ENCODE measurements at places on chromosomes 12 and 14.

- DNase-seq = no peak
Measured at GRCh38 chr12:132689227-132689626, 1.8 kb downstream of the PXMP2 start.

GRCh38 chr12:122908915-122909314, 13.0 kb upstream of the VPS37B start:
- DNase-seq = no peak

DNA sequence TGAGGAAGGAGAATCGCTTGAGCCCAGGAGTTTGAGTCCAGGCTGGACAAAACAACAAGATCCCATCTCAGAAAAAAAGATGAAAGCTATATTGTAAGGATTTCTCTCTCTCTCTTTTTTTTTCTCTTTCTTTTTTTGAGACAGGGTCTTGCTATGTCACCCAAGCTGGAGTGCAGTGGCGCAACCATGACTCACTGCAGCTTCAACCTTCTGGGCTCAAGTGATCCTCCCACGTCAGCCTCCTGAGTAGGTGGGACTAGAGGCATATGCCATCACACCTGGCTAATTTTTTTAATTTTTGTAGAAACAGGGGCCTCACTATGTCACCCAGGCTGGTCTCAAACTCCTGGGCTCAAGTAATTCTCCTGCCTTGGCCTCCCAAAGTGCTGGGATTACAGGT, 5.8 kb upstream of the MRPL42 start:
- DNase-seq = no peak

- no peak for DNase-seq
Measured at GRCh38 chr14:93955850-93956481, 20.4 kb downstream of the ASB2 start.

- no peak for DNase-seq
Measured at GRCh38 chr12:42135259-42135814, 9.3 kb downstream of the GXYLT1 start.

DNA sequence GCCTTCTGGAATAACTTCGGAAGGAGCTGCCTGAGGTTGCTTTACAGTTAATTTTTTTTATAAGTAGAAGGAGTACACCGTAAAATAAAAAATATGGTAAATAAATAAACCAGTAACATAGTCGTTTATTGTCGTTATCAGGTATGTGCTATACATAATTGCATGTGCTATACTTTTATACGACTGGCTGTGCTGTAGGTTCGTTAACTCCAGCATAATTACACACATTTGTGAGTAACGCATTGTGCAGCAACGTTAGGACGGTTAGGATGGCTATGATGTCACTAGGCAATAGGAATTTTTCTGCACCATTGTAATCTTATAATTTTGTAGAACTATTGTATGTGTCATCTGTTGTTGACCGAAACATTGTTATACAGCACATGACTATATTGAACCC, 8.5 kb downstream of the EXD2 start:
- no peak for DNase-seq

DNA sequence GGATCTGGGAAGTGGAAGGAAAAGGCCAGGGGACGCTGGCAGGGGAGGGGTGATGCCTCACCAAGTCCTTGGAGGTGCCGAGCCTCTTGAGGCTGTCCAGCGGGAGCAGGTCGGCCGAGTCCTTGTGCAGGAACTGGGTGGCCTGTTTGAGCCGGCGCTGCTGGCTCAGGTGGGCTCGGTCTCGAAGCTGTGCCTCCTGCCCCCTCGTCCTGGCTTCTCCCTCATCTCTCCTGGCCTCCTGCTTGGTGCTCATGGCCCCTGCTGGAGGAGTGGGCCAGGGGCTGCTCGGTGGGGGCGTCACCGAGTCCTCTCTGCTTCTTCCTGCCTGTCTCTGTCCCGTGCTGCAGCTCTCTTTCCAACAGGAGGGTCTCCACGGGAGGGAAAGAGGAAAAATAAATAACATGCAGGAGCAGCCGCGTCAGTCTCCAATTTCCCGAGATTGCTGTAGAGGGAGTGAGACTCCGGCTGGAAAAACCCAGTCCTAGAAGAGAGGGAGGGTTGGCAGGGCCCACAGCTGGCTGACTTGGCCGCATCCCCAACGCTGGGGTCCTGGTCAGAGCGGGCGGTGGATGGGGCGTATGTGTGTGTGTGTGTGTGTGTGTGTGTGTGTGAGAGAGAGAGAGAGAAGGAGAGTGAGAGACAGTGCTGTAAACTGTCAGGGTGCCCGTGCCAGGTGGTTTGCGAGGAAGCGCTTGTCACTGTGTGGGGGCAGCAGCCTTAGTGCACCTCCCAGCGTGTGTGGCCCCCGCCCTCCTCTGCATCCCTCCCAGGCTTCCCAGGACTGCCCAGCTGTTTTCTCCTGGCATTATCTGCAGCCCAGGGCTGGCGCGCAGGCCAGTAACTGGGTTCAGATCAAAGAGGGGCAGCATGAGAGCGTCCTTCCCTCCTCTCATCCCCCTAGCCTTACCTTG, at the start of gene NRIP2:
TSS of gene NRIP2 (minus strand) at position 455 of the 911 bp plus-strand sequence. CDS start at position 403, 52 bp downstream.
- DNase-seq = peak; percentile 82

DNA sequence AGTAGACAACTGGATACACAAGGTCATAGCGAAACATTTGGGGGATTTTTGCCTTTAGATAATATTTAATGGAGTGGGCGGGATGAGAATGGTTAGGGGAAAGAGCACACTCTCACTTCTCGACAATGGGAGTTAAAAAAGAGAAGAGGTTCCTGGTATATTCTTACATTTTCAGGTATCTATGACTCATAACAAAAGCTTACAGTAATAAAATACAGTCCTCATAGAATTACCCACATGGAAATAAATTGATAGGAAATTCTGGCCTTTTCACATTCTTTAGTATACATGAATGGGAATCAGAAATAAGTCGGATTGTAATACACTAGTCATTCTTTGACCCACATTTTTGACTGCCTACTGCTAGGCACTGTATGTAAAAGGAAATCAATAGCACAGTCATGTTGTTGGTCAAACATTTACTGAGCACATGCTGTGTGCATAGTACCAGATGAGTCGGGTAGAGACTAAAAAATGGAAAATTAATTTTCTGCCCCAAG, 8.2 kb upstream of the CRADD start:
- DNase-seq = no peak

DNA sequence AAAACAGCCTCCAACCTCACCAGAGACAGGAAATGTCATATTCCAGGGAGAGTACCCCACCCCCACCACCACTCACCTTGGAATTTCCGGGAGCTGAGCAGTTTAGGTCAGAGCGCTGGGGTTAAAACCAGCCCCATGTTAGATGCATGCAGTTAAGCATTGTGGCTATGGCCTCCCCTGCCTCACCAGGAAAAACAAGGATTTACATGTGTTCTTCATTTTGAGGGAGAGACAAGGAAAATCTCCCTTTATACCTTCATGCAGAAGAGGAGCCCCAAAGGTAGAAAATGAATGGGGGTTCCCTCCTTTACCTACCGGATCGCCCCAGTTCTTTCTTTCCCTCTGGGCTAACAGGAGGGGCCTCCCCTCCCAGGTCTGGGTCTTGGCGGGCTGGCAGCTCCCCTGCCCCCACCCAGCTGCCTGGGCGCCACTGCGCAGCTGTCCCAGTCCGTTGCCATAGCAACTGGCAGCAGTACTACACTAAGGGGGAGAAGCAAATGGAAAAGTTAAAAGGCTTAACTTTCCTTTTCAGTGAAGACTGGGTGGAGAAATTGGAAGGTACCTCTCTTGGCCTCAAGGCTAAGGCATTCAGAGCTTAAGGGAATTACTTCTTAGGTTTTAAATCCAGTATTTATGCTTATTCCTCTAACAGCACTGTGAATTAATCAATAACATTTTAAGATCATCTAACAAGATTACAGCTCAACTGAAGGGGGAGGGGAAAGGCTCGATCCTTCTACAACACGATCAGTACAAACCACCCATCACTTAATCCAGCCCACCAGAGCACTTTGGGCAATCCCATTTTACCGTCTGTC, 20.5 kb downstream of the CBX5 start:
- peak; percentile 94 for DNase-seq

GRCh38 chr12:59646636-59647035, 50.8 kb downstream of the SLC16A7 start:
- no peak for DNase-seq

DNA sequence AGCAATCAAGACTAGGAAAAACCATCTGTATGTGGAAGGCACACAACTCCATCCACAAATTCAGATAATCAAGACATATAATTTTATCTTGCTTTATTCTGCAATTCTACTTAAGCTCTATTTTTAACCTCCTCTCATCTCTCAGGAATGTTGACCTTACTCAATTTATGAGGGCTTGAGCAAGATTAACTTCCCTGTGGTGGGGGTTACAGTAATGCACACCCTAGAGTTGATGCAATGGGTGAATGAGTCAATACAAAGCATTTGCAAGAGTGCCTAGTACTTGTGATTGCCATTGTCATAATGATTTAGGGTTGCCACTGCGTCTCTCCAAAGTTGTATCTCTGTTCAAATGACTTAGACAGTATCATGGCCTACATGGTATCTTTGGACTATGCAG, 1598.4 kb upstream of the TMEM132C start:
- DNase-seq = no peak

- DNase-seq = peak; percentile 86
Measured at GRCh38 chr14:99266181-99267178, 5.5 kb downstream of the BCL11B start.

- DNase-seq = no peak
Measured at GRCh38 chr12:29273178-29273843, 107.7 kb downstream of the ERGIC2 start.

GRCh38 chr14:92397150-92397952, 74.4 kb downstream of the SLC24A4 start:
- DNase-seq = no peak

DNA sequence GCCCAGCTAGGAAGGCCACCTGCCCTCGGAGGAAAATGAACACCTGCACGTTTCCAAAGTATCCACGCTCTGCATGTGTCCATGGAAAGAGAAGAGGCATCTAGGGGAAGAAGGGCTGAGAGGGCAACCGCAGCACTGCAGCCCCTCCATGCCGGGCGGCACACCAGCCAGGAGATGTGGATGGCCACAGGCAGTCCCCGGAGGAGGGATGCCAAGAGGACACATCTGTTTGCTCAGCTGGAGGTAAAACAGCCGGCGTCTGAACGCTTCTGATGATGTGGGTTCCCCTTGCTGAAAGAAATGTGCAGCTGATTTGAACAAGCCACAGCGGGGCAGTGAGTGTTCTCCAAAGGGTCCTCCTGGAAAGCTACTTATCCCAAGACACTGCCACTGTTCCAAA, 34.0 kb downstream of the CHGA start:
- no peak for DNase-seq

DNA sequence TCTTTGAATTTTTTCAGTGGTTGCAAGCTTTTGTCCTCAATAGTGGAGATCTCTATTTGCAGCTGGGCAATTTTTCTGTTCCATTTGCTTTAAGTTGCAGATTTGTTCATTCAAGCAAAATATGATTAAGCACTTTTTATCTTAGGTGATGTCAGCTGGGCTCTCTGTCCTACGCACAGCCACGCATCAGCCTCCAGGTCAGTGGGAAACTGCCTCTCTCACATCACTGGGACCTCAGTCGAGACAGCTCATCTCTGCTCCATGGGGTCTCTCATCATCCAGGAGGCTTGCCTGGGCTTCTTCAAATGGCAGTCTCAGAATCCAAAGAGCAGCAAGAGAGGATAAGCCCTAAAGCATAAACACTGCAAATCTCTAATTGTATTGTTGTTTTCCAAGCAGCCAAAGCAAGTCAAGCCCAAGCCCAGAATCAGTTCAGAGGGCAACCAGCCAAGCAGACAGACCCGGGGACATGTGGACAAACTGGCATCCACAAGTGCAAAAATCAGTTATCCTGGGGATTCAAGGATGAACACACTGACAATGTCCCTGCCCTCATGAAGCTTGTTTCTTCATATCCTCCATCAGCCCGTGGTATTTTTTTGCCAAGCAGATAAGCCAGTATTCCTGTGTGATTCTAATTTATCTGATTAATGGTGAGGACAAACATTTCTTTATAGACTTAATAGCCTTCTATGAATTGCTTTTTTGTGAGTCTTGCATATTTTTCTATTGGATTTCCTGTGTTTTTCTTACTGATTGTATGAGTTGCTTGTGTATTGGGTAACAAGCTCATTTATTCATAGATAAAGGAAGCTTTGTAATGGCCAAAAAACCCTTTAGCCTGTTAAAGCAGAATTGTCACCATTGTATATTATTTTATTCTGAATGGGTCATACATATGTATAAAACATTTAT, 262.5 kb downstream of the GXYLT1 start:
- DNase-seq = no peak

DNA sequence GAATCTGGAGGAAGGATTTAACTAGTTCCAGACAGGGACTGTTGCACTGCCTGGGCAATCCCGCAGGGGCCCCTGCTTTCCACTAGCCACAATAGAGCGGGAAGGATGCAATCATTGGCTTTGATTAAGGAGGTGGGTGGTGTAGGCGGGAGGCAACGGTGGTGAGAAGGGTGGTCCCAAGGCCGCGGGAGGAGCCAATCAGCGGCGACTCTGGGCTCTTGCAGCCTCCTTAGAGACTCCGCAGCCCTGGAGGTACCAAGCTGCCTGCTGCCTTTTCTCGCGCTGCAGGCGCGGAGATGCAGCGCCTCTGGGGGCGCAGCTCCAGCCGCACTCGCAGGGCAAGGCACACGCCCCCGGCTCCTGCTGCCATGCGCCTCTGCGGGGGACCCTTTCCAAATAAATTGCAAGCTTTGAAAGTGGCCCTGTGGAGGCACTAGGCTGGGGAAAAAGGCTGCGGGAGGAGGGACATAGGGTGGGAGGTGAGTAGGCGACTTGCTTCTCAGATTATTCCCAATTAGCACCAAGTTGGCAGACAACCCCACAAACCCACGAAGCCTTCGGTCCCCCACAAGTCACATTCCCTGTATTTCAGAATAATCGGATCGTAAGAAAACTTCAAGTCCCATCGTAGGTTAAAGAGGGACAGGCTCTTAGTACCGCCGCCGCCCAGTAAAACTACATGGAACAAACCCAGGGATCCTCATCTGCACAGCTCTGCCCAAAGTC, 858 bp upstream of the KCNA1 start:
- DNase-seq = no peak

GRCh38 chr12:124279315-124279714, 15.6 kb upstream of the RFLNA start:
- DNase-seq = no peak

DNA sequence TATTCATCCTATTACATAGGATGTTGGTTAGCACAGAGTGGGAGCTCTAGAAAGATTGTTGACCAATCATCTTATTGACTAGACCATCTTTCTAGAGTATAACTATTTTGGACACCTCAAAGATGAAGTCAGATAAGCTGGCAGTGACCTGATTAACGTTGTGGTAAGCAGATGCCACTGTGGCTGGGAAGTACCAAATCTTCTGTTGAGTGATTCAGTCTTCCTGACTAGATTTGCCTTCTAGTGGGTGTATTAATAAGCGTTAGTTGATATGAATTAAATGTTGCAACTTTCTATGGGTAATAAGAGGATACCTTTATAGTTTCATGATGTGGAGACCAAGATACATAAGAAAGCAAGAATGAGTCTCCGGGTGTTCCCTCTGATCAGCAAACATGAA, 51.2 kb upstream of the HELB start:
- DNase-seq = no peak

DNA sequence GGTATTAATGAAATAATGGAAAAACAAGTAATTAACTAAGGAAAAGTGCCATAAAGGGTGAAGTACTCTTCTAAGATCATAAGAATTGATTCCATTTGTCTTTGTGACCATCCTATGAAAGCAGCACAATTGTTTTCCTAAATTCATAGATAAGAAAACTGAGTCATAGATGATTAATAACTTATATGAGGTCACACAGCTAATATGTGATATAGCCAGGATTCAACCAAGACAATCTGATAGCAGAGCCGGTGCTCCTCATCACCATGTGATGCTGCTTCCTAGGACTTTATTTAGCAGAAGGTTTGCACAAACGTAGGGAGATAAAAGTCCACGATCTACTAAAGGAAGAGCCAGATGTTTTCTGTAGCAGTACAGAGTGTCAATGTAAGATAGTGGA, 181.5 kb upstream of the SYT1 start:
- DNase-seq = peak; percentile 11

Measured in cardiac muscle cell (in vitro differentiated cells and primary cell).